ENCODE measurements at places on chromosomes 7 and 10.

DNA sequence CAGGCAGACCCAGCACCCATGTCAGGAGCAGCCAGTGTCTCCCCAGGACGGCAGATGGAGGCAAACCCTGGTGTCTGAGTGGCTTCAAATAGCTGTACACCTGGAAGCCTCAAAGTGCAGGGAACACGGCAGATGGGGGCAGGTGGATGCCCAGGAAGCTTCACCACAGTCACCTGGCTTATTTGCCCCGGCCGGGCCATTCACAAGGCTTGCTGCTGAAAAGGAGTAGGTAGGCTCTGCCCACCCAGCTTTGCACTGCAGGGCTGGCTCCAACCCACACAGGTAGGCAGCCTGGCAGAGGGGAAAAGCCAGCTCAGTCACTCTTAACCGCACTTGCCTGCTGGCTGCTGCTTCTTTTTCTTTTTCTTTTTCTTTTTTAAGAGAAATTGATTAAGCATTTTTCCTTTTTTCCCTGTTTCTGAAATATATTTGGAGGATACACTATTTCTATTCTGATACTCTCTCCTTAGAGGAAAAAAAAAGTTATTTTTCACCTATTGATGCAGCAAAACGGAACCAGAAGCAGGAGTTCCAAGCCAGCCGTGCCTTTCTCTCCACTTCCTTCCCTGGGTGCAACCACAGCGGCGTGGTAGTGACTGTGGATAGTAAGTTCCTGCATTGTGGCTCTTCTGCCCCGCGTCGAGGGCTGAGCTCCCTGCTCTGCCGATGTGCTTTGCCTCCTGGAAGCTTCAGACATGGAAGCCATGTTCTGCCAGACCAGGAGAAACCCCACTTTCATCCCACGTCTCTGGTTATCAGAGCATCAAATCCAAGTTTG is 118.3 kb downstream of the KLF6 start:
- DNase-seq, result no peak

- DNase-seq, result peak; percentile 47
Observed at GRCh38 chr7:143988976-143989745, 11.0 kb upstream of the OR6B1 start.

DNA sequence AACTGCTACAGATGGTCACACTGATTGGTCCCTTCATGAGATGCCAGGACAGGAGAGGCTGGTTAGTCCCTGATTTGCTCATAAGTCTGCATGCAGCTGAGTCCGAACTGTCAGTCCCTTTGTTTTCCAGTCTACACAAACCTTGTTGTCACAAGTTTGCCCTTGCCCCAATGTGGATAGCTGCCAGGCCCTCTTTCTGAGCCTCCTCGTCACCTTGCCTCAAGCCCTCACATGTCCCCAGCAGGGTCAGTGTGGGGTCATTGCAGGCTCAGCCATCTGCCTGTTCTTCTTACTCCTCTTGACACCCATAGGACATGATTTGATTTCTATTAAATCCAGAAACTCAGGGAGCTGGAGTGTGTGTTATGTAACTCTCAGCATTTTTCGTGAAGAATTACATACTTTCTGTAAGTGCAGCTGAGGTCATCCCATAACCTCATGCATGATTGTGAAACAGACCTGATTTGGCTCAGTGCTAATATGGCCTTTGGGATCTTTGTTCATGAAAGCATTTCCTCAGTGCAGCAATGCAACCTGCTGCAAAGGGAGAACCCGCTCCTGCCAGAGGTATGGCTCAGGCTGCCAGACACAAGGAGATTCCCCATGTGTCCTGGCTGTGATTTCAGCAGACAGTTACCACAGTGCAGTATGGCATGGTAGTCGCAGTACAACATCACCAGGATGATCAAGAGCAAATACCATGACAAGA is 70.0 kb upstream of the ZMIZ2 start:
- DNase-seq, result peak; percentile 12

- peak; percentile 76 for DNase-seq
Observed at GRCh38 chr10:79070606-79071395, 2.0 kb downstream of the ZMIZ1 start.

- no peak for DNase-seq
Observed at GRCh38 chr10:96685306-96685705, 35.0 kb downstream of the PIK3AP1 start.

DNA sequence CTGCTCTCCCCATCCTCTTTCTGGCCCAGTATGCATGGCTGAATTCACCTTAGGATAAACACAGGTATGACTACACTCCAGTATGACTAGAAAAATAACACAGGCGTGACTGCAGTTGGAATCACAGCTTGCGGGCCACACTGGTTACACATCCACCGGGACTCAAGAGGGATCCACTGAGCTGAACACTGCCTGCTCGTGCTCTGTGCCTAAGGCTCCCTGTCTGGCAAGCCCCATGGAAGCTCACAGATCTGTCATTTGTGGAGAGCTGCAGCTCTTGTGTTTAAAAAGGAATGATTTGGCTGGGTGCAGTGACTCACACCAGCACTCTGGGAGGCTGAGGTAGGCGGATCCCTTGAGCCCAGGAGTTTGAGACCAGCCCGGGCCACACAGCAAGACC is 26.8 kb downstream of the VOPP1 start:
- DNase-seq, result peak; percentile 71

- DNase-seq, result no peak
Observed at GRCh38 chr7:78161781-78162180, 363.2 kb downstream of the PHTF2 start.

DNA sequence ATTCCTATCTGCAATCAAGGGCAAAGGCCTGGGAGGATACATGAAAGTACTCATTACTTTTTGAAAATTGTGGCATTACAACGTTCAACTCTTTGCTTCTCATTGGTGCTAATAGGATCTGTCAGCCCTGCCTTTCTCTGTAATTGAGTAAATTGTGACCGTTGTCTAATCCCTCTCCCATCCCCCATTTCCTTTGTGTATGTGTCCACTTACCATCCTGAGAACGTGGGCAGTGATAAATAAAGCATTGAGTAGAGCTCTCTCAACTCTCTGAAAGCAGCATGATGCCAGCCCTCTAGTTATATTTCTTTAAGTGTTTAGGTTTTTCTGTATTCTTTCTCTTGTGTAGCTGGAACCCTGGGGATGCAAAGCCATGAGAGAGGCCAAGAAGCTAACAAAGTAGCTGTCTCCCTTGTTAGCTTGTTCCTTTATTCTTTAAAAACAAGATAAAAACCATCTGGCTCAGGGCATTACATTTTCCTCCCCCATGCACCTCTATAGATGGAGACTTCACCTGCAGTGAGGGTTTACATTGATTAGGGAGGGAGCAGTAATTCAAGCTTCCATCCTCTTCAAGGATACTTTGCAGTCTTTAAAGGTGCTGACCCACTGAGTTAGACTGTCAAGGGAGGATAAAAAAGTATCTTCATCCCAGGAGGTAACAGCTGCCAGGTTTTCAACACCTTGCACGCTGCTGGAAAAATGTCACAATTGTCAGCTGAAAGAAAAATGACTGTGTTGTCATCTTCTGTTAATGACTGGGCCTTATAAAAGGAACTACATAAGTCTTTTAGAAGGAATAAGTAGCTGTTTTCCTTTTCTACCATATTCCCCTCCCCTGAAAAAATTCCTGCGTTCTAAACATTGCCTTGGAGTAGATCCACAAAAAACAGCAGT is 112.3 kb downstream of the BTRC start:
- DNase-seq, result no peak
